T-cell (primary cell): ENCODE measurements at places on chromosomes 2 and 18. TPM values are rescaled to one million over a fixed set of nuclear protein-coding genes. Genes with fewer than 3 reads are reported as not detected.

- no peaks in the 10 kb centered on the region for H3K27me3 ChIP-seq
- H3K4me3 ChIP-seq, result no peak overlapping the region
- no peaks in the 10 kb centered on the region for H3K4me1 ChIP-seq
- no peaks in the 10 kb centered on the region for H3K36me3 ChIP-seq
- DNase-seq, result no peak
Measured at GRCh38 chr2:112003576-112004252, 51.4 kb upstream of the TMEM87B start.

Gene UCN
- 4.2 TPM for total RNA-seq

Gene COL6A3
- total RNA-seq, result 1.5 TPM

DNA sequence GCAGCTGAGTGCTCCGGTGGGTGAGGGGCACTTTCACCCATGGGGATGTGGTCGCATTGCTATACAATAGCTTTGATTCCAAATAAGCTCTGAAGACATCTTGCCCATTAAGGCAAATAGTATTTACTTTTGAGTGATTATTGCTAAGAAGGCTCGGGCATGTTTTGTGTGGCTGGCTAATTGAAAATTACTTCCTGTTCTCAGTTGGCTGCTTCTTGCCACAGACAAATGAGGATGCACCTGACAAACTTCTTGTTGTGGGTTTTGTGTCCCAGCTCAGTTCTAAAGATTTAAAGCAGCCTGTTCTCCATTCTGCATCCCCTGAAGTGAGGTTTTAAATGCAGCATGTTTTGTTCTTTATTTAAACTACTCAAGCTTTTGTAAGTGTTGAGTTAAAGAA is 88.3 kb downstream of the KCNS3 start:
- no peaks in the 10 kb centered on the region for H3K4me1 ChIP-seq
- H3K4me3 ChIP-seq, result no peak overlapping the region
- H3K27ac ChIP-seq, result no peak overlapping the region
- DNase-seq, result no peak
- H3K27me3 ChIP-seq, result peaks cover 3% of the 10 kb centered on the region

Gene G6PC2
- total RNA-seq, result not detected

DNA sequence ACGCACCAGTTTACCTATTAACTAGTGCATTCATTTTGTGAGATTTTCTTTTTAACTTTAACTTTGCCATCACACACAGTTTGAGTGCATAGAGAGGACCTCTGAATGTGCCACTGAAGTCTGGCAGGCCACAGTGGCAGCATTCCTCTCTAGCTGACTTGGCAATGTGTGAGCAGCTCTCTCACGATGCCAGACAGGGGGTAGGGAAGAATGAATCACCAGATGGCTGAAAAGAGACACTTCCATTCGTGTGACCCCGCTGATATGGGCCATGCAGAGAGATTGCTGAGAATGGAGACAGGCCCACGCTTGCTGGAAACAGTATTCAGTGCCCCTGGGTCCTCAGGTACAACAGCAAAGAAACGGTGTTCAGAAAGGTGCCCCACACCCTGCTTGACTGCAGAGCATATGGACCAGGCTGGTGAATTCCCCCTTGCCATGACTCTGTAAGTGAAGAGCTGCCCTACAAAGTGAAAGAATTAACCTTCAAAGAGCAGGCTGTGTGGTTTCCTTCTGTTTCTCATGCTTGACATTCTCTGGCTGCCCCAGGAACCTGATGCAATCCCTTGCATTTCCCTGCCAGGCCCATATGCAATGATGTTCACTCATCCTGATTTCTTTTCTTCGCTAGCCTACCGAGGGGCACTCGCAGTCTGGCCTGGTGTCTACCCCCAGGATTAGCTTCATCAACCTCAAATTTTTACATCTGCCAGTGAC is 236.1 kb downstream of the CDH20 start:
- DNase-seq, result no peak
- peaks cover 2% of the 10 kb centered on the region for H3K27me3 ChIP-seq
- no peak overlapping the region for H3K27ac ChIP-seq
- no peak overlapping the region for H3K4me3 ChIP-seq

GRCh38 chr2:175449616-175450015 is 268.1 kb upstream of the ATP5MC3 start:
- H3K27me3 ChIP-seq, result peaks cover 10% of the 10 kb centered on the region
- H3K4me1 ChIP-seq, result no peaks in the 10 kb centered on the region
- no peaks in the 10 kb centered on the region for H3K36me3 ChIP-seq

Gene HOXD13
- not detected for total RNA-seq

- no peaks in the 10 kb centered on the region for H3K36me3 ChIP-seq
- H3K4me1 ChIP-seq, result no peaks in the 10 kb centered on the region
- H3K27ac ChIP-seq, result no peak overlapping the region
- no peak for DNase-seq
Measured at GRCh38 chr2:160232905-160233475, 32.9 kb upstream of the ITGB6 start.

DNA sequence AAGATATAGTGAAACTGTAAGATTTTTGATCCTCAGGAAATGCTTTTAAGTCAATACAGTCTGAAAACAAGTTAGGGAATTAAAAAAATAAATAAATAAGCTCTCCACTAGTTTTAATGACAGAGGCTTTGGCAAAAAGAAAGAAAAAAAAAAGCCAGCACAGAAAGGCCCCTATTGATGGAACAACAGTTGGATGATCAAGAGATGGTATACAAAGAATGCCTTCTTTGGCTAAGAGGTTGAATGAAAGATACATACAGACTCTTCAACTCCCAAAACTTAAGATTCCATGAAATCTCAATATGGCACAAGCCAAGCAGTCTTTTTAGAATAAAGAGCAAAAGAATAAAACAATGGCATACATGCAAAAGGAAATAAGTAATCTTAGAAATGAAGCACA is 64.0 kb upstream of the GALNT5 start:
- H3K36me3 ChIP-seq, result no peaks in the 10 kb centered on the region
- H3K27me3 ChIP-seq, result no peaks in the 10 kb centered on the region
- DNase-seq, result no peak
- no peak overlapping the region for H3K27ac ChIP-seq
- no peaks in the 10 kb centered on the region for H3K4me1 ChIP-seq

- H3K4me3 ChIP-seq, result no peak overlapping the region
- H3K4me1 ChIP-seq, result no peaks in the 10 kb centered on the region
- no peak overlapping the region for H3K27ac ChIP-seq
- DNase-seq, result peak; percentile 42
Measured at GRCh38 chr2:110804915-110805314, 72.5 kb downstream of the ACOXL start.

Gene MLPH
- not detected for total RNA-seq

DNA sequence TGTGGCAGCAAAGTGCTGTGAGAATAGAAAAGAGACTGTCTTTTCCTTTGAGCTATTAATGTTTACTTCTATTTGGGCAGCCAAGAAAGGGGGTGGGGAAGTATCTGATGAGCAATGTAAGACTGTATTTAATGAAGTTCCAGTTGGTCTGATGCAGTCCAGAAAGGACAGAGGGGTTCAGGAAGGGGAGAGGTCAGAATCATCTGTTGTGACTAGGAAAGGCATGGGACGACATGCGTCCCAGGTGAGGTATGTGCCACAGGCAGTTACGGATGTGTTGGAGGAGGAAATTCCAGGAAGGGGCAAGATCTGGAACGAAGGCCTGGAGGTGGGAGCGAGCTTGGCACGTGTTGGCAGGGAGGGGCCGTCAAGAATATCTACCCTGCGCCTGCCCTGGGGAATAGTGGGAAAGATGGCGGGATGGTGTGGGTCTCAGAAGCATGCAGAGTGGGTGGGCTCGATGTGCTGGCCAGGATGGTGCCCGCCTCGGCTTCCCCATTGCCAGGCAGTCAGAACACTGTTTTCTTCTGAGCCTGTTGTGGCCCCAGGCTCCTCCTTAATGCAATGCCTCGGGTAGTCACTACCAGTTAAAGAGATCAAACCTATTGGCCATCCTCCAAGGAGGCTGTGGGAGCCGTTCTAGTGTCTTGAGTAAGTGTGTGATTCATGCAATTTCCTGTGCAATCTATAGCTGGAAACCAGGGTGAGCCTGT is 57.8 kb upstream of the TXNDC2 start:
- H3K27me3 ChIP-seq, result peaks cover 20% of the 10 kb centered on the region
- H3K27ac ChIP-seq, result no peak overlapping the region
- no peaks in the 10 kb centered on the region for H3K36me3 ChIP-seq
- H3K4me3 ChIP-seq, result no peak overlapping the region

Gene FAHD2B
- 23.8 TPM for total RNA-seq

Gene DCC
- total RNA-seq, result not detected

DNA sequence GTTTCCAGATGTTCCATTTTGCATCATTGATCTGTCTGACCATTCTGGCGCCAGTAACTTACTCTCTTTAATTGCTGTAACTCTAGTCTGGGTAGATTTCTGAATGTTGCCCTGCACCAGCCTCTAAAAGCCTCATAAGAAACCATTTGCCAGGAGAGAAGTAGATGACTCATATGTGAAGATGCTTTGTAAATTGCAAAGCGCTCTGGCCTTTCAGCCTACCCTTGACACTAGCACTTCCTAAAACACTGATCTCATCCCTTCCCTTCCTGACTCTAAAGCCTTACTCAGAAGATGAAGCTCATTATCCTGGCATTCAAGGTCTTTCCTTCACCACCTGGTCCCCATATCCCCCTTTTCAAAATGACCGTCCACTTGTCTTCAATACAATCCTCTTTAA is 193.2 kb upstream of the MEX3C start:
- peaks cover 3% of the 10 kb centered on the region for H3K27me3 ChIP-seq
- no peak for DNase-seq
- H3K4me3 ChIP-seq, result no peak overlapping the region
- H3K36me3 ChIP-seq, result no peaks in the 10 kb centered on the region

DNA sequence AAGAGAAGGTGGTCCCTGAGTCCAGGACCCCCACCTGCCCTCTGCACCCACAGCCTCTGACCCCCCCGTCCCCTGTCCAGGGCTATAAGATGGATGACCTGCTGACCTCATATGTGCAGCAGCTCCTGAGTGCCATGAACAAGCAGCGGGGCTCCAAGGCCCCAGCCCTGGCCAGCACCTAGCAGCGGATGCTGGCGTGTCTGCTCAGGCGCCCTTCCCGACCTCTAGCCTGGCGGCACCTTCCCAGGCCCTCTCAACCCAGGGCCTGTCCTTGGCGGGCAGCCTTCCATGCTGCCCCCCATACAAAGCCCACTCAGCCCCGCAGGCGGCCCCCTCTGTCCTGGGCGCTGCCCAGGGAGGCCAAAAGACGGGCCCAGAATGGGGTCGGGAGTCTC is 8.7 kb upstream of the GPR17 start:
- DNase-seq, result no peak
- H3K4me3 ChIP-seq, result peak overlapping the region; percentile 12
- H3K4me1 ChIP-seq, result peaks cover 100% of the 10 kb centered on the region
- peak overlapping the region; percentile 55 for H3K27ac ChIP-seq
- peaks cover 2% of the 10 kb centered on the region for H3K27me3 ChIP-seq

- no peak overlapping the region for H3K4me3 ChIP-seq
- no peaks in the 10 kb centered on the region for H3K36me3 ChIP-seq
- H3K27me3 ChIP-seq, result no peaks in the 10 kb centered on the region
- no peak for DNase-seq
- H3K4me1 ChIP-seq, result no peaks in the 10 kb centered on the region
- no peak overlapping the region for H3K27ac ChIP-seq
Measured at GRCh38 chr2:120929829-120930228, 194.2 kb downstream of the GLI2 start.

Gene ASXL3
- not detected for total RNA-seq

Gene C2orf15
- total RNA-seq, result 2.3 TPM

- no peaks in the 10 kb centered on the region for H3K27me3 ChIP-seq
- no peak overlapping the region for H3K4me3 ChIP-seq
Measured at GRCh38 chr2:65834771-65835475, 402.5 kb upstream of the SPRED2 start.

GRCh38 chr2:88036606-88037005 is 19.0 kb downstream of the KRCC1 start:
- DNase-seq, result no peak
- H3K4me3 ChIP-seq, result no peak overlapping the region
- no peaks in the 10 kb centered on the region for H3K4me1 ChIP-seq
- no peaks in the 10 kb centered on the region for H3K36me3 ChIP-seq
- no peaks in the 10 kb centered on the region for H3K27me3 ChIP-seq

- H3K4me3 ChIP-seq, result no peak overlapping the region
- no peaks in the 10 kb centered on the region for H3K27me3 ChIP-seq
- DNase-seq, result no peak
- H3K36me3 ChIP-seq, result no peaks in the 10 kb centered on the region
- no peak overlapping the region for H3K27ac ChIP-seq
- peaks cover 13% of the 10 kb centered on the region for H3K4me1 ChIP-seq
Measured at GRCh38 chr2:227509824-227510619, 38.1 kb downstream of the AGFG1 start.

GRCh38 chr2:106094131-106094841 is 99.8 kb downstream of the UXS1 start:
- DNase-seq, result peak; percentile 81
- peaks cover 3% of the 10 kb centered on the region for H3K36me3 ChIP-seq
- peak overlapping the region; percentile 91 for H3K27ac ChIP-seq
- peak overlapping the region; percentile 19 for H3K4me3 ChIP-seq
- H3K4me1 ChIP-seq, result peaks cover 76% of the 10 kb centered on the region

DNA sequence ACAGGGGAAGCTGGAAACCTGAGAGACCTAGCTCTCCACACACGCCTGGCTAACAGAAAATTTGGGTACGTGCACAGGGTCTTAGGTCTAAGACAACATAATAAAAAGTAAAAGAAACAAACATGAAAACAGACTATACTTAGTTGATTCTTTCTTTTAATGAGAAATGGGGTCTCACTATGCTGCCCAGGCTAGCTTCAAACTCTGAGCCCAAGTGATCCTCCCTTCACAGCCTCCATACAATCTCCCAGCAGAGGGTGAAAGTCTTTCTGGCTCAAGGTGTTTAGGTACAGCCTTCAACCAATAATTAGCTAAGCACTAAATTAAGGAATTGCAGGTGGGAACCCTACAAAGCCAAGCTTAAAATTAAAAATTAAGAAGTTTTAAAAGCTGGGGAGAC is 116.2 kb downstream of the MEMO1 start:
- no peaks in the 10 kb centered on the region for H3K4me1 ChIP-seq
- H3K27ac ChIP-seq, result no peak overlapping the region
- H3K36me3 ChIP-seq, result no peaks in the 10 kb centered on the region
- H3K27me3 ChIP-seq, result no peaks in the 10 kb centered on the region
- DNase-seq, result no peak

Gene ETAA1
- 9.7 TPM for total RNA-seq

Gene CD207
- not detected for total RNA-seq

GRCh38 chr2:104872866-104873688 is 19.2 kb downstream of the POU3F3 start:
- peaks cover 60% of the 10 kb centered on the region for H3K27me3 ChIP-seq
- H3K27ac ChIP-seq, result no peak overlapping the region
- H3K4me3 ChIP-seq, result no peak overlapping the region

DNA sequence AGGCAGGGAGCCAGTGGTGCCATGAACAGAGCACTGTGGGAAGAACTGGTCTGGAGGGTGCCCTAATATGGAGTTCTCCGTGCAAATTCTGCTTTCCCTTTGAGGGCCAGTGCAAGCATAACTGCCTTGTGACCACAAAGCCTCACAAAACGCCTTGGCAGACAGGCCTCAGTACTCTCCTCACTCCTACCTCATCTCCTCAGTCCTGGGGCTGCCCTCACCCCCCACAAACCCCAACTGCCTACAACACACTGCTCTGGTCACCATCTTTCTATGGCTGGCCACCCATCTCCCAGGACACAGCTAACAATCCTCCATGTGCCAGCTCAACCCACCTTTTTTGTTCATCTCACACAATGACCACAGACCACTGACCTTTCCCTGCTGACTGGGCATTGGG is 8.9 kb downstream of the COX5B start:
- peaks cover 41% of the 10 kb centered on the region for H3K36me3 ChIP-seq
- no peak for DNase-seq
- H3K27me3 ChIP-seq, result no peaks in the 10 kb centered on the region
- H3K4me1 ChIP-seq, result peaks cover 2% of the 10 kb centered on the region
- no peak overlapping the region for H3K27ac ChIP-seq

- no peak overlapping the region for H3K4me3 ChIP-seq
- H3K27me3 ChIP-seq, result peaks cover 69% of the 10 kb centered on the region
- no peak for DNase-seq
Measured at GRCh38 chr2:231393149-231394131, 2.1 kb upstream of the B3GNT7 start.
